ENCODE measurements at places on chromosomes 13 and 19. TPM values are rescaled to one million over a fixed set of nuclear protein-coding genes. Genes with fewer than 3 reads are reported as not detected.

DNA sequence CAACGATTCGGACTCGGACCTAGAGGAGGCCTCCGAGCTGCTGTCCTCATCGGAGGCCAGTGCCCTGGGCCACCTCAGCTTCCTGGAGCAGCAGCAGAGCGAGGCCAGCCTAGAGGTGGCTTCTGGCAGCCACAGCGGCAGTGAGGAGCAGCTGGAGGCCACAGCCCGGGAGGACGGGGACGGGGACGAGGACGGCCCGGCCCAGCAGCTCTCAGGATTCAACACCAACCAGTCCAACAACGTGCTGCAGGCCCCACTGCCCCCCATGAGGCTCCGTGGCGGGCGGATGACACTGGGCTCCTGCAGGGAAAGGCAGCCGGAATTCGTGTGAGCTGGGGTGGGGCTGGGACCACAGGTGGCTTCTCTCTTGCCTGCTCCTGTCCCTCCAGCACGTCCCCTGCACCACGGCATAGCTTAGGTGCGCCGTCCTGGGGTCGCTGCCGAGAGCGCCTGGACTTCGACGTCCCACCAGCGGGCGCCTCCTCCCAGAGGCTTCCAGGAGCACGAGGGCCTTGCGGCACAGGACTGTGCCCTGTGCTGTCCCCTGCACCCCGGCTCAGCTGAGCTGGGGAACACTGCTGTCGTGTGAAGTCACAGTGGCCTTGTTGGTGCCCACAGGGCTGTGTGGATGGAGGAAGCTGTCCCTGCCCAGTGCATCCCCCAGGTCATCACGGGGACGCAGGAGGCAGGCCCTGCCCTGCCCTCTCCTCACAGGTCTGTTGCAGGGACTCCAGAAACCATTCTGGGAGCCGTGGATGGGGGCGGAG lies 9.3 kb downstream of the POLR2E start:
- H3K4me3 ChIP-seq, result no peak overlapping the region
- H3K36me3 ChIP-seq, result peaks cover 89% of the 10 kb centered on the region
- DNase-seq, result no peak
- no peak overlapping the region for H3K27ac ChIP-seq
- peaks cover 38% of the 10 kb centered on the region for H3K4me1 ChIP-seq
- no peaks in the 10 kb centered on the region for H3K27me3 ChIP-seq

Gene PTGIR
- total RNA-seq, result 6.9 TPM

Gene MADCAM1
- 0.92 TPM for total RNA-seq

Gene SARS2
- total RNA-seq, result 21.0 TPM
